Fibroblast of mammary gland (primary cell): ENCODE measurements at places on chromosomes 7 and 10.

DNA sequence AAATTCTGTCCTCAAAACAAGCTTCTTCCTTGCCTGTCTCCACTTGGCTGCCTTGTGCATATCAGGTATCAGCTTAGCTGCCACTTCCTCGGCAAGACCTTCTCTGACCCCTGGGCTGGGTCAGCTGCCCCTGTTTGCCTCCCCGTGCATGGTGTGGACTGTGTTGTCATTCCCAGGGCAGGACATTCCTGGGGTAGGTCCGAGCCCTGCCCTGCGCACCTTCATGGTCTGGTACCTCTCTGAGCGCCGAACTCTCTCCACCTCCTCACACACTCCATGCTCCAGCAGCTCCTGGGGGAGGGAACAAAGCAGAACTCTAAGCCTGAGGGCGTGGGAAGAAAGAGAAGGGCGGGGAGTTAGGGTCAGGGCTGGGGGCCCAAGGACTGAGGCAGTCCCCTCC, 3.8 kb downstream of the POLM start:
- DNase-seq, result no peak

DNA sequence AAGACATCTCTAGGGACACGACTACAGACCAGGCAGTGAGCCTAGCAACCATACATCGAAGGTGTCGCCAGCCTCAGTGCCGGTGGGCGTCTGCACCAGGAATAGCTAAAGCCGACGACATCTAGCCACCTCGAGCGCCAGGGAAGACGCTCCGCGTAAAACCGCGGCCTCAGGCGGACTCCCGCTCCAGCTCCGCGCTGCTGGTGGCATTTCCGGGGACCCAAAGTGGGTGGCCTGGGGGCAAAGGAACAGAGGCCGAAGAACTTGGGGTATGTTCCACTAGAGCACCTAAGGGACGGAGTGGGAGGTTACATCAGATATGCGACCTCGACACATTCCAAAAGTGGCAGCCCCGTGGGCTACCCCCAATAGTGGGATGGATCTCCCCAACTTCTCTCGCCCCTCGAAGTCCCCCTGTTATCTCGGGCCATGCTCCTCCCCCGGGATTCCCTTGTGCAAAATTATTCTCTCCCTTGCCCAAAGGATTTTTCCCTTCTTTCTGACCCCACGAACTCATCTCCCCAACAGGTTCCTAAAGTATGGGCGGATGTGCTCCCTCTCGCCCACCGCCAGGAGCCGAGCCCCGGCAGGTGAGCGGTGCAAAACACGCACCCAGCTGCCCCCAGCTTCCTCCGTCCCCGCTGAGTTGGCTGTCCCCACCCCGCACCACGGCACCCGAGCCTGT, 1.2 kb downstream of the KCNMA1 start:
- no peak for DNase-seq

- DNase-seq, result no peak
These were observed 260.4 kb upstream of the LYZL1 start for GRCh38 chr10:29028486-29028885.

GRCh38 chr7:13724977-13725566, 264.4 kb downstream of the ETV1 start:
- DNase-seq, result peak; percentile 16

DNA sequence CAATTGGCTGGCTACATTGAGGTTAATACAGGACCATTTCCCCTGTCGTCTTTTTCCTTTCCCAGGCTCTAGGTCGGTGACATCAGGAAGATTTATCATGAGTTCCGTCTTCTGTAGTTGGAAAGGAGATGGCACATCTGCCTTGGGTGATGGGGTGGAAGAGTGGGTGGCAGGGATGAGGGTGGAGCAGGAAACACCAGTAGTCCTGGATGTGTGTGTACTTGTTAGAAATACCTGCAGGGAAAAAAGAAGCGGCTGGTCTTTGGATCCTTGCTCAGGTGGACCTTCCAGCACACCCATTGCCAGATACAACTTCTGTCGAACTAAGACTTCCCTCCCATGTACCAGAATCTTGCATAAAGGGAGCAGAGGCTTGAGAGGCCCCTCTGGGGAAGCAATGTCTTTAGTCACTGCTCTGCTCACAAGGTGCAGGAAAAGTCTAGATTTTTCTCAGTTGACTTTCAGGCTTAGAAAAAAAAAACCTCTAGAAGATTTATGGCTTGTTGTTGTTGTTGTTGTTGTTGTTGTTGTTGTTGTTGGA, 516.8 kb upstream of the GALNT17 start:
- no peak for DNase-seq

GRCh38 chr7:79723833-79724618, 270.6 kb upstream of the MAGI2 start:
- no peak for DNase-seq

- DNase-seq, result no peak
These were observed at the start of gene SLIT1 for GRCh38 chr10:97185326-97186058. TSS of gene SLIT1 (minus strand) at chr10:97185959. CDS start at chr10:97185674, 285 bp downstream.

- DNase-seq, result peak; percentile 21
These were observed 19.8 kb upstream of the TOMM7 start for GRCh38 chr7:22842383-22842941.

DNA sequence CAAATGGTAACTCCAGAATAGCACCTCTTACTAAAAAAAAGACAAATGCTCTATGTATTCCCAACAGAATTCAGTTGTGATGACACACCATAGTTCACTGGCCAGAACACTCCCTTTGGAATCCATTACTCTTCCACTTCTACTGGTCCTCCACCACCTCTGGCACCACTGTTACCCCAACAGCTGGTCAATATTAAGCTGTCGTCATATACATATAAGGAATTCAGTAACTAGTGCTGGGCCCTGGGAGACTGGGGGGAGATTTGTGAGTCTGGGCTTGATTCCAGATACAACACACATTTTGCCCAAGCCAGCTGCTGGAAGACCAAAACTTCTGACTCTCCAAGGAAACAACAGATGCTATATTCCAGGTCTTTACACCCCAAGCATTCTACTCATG, 26.0 kb upstream of the ITGA8 start:
- DNase-seq, result peak; percentile 90

DNA sequence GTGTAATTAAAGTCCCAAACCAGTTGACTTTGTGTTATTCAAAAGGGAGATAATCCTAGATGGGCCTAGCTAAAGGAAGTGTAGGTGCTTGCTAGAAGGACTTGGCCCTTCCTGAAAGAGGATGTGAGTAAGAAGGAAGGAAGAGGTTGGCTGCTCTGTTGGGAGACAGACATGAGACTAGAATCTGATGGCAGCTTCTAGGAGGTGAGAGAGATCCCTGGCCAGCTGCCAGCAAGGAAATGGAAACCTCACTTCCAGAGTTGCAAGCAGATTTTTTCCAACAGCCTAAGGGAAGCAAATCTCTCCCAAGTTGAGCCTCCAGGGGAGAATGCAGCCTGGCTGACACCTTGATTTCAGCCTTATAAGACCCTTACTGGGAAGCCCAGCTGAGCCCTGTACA, 368.4 kb upstream of the ZMIZ1 start:
- DNase-seq, result peak; percentile 31

DNA sequence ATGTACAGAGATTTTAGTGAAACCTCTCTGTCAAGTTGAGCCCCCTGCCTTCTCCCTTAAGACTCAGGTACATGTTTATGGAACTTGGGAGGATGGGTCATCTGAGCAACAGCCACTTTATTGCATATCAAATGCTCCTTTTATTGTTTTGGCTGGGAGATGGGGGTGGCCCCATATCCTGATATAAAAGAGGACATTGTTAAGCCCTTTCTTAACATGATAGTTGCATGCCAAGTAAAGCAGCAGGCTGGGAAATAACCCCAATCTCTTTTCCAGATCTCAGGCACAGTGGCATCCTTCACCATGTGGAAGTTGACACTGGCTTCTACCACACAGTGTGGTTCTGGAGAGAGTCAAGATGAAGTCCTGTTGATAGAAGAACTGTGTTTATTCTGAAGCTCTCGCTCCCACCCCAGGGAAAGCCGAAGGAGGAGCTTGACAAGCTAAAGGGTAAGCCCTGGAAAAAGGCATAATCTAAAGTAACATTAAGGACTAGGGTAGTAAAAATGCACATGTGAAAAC, 746.7 kb downstream of the SUGCT start:
- no peak for DNase-seq

DNA sequence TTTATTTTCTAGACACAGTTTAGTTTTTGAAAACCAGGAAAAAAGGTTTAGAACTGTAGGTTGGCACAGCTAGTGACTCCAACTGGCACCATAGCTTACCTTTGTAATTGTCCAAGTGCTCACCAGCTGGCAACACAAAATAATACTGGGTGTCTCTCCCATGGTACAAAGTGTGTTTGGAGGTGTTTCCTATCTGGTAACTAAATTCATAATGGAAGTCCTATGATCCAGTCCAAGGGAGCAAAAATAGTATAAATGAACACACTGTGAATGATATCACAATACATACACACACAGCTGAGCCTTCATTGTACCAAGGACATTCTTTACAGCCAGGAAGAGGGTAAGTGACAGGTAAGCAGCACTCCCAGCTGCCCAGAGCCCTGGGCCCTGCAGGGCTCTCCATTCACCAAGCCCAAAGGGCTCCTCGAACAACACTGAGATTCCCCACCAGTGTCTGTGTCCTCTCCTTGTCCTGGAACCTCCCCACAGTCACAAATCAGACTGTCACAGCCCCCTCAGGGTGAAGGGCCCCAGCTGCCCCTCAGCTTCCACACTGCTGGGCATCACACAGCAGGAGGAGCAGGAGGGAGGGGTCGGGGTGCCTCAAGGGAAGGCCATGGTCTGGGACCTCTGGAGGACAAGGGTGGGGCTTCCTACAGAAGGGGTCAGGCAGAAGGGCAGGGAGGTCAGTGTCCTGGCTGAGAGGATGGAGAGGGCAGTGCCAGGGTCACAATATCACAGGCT, 72.1 kb downstream of the PKD1L1 start:
- DNase-seq, result no peak

GRCh38 chr10:27820637-27821036, 75.0 kb upstream of the MKX start:
- DNase-seq, result no peak

GRCh38 chr7:1193593-1194424, 33.8 kb upstream of the ZFAND2A start:
- peak; percentile 33 for DNase-seq

DNA sequence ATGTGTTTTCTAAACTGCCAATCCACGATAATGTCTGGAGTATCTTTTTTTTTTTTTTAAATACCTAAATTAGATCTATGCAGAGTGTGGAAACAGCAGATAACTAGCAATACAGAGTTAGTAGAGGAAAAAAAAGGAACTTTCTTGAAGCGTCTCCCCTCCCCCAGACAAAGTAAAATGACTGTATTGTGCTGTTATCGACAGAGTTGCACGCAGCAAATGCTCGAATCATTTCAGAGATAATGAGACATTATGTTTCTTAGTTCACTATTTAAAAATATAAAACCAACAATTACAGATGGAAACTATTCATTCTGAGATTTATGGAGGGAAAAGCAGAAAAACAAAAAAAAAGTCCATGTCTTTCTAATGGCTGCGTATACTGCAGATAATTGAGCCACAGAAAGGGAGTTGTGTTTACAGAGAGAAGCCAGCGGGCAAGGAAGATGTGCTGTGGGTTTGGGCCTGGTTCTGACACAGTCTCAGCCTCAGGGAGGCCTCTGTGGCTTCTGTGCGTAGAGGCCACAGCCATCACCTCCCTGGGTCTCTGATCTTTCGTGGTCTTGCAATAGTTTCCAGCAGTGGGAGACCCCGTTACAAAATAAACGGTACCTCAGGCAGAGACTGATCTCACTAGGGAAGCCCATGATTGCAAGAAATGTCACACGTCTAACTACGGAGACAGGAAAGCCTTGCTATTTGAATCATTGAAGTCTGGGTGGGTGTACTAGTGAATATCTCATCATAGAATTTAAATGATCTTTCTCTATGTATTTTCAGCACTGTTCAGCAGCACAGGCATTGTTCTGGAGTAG, 19.1 kb upstream of the KLF6 start:
- DNase-seq, result peak; percentile 34

DNA sequence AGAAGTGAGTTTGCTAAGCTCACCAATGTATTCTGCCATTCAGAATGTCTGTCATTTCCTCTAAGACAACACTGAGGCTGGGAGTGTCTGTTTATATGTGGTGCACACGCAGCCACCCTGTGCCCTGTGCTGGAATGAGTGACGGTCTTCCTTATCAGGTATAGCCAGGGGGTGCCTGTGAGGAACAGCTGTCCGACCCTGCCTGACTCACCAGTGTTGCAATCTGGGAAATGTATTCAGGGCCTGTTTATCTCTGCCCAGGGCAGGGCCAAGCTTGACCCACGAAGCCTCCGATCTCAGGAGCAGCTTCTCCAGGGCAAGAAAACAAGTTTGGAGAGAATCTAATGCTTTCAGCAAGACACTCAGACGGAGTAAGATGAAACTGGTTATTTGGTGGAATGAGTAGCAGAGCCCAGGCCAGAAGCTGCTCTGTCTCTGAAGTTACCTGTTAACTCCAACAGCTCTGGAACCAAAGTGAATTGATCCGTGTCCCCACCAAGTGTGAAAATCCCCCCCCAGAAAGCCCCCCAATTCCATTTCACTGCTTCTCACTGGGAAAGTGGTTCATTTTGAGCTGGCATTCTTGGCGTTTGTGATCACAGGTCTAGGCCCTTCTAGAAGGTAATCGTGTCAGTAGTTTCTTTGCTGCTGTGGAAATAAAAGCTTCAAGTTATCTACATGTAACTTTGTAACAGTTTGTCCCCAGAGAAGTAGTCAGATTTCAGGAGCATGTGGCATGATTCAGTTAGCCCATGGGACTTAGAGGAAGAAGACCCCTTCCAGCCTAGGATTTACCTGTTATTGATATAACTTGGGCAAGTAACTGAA, 6.1 kb upstream of the UBE2H start:
- DNase-seq, result peak; percentile 52

- DNase-seq, result peak; percentile 21
These were observed 2.0 kb downstream of the DBF4 start for GRCh38 chr7:87878208-87878735.

DNA sequence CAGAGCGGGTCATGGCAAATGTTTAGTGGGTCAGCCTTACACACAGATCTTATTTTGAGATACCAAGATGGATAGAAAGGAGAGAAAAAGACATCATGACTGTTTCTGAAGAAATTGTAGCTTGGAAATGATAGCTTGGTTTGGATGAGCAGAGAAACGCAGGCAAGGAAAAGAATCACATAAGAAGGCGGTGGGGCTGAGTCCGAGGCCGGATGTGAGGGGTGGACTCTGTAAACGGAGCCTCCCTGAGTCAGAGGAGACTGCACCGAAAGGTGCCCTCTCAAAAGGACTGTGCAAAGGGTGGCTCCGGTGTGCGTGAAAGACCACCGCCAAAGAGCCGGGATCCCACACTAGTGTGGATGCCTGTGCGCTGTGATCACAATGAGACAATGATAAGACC, 53.7 kb downstream of the ADARB2 start:
- DNase-seq, result no peak

- DNase-seq, result no peak
These were observed 170.1 kb downstream of the OTUD1 start for GRCh38 chr10:23608926-23609325.

- DNase-seq, result no peak
These were observed 1078.1 kb downstream of the SORCS1 start for GRCh38 chr10:106086391-106086790.

GRCh38 chr10:35781643-35782035, 139.5 kb upstream of the FZD8 start:
- peak; percentile 22 for DNase-seq

- no peak for DNase-seq
These were observed 8.8 kb downstream of the ACSL5 start for GRCh38 chr10:112382515-112383235.
